ENCODE measurements at places on chromosomes 12 and 14.

DNA sequence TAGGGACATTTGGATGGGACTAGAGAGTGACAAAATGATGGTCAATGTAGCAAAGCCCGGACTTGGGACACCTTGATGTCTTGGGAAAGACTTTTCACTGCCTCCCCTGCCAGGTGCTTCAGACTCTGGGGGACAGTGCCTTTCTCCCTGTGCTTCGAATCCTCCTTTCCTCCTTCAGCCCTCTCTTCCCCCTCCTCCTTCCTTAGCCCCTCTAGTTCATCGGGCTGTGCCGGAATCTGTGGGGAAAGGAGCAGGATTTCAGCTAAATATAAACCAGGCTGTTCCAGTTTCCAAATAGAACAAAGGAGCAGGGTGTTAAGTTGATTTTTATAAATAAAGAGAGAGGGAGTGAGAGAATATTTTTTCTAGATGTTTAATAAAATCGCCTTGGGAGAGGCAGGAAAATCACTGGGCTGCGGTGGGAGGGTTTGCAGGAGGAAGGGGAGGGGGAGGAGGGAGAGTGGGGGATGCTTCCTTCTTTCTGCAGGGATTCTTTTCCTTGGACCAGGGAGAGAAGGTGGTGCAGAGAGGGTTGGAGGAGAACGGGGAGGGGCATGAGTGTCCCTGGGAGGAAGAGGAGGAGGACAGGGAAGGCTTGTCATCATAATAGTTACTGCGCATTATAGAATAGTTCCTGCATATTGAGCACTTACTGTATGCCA lies 21.3 kb upstream of the CABP1 start:
- no peak for DNase-seq

- DNase-seq: no peak
Measured at GRCh38 chr12:3197131-3197818, 120.1 kb downstream of the TSPAN9 start.

DNA sequence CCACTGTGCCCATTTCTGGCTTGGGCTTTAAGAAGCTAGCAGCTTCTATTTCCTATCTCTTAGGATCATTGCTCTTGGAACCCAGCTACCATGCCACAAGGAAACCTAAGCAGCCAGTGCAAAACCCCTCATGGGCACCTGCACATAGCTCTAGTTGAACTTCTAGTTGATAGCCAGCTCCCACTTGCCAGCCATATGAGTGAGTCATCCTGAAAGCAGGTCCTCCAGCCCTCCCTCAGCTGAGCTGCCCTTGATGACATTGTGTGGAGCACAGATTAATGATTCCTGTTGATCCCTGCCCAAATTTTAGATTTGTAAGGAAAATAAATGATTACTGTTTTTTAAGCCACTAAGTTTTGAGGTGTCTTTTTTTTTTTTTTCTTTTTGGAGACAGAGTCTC lies 234.2 kb upstream of the FBXO33 start:
- no peak for DNase-seq

- DNase-seq: no peak
Measured at GRCh38 chr12:18375131-18375530, 113.8 kb downstream of the PIK3C2G start.

DNA sequence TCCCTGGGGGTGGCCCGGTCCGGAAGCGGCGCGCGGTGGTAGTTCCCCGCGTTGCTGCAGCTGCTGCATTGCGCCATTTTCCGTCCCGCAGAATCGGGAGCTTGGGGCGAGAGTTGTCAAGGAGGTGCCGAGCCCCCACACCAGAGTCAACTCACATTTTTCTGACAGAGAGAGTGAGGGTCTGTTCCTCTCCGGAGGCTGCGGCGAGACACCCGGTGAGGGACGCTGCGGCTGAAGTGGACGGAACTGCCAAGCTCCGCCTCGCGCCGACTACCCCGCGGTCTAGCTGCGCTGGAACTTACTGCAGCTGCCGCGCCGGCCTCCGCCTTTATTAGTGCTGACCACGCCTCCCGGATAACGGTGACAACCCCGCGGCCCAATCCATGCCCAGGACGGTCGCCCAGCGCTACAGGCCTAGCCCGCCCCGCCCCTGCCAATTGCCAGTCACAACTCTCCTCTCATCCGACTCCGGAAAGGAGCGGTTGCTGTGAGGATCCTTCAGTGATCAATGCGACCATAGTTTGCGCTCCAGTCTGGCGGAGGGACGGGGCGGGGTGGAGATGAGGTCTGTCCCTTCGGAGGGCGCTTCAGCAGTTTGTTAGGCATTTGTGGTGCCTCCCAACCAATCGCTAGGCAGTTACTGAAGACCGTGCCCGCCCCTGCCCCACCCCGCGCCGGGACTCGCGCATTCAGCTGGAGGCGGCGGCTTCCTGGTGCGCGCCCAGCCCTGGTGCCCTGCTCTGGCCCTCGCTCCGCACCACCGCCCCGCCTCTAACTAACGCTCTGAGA lies at the start of gene VAMP1:
Gene VAMP1 (minus strand): TSS at position 303 of the 789 bp plus-strand sequence. CDS start 146 bp downstream, at position 157.
- DNase-seq: peak; percentile 91

- no peak for DNase-seq
Measured at GRCh38 chr14:74019408-74020137, 424 bp downstream of the BBOF1 start.

GRCh38 chr14:92950773-92951172 lies 27.8 kb downstream of the CHGA start:
- DNase-seq: no peak

DNA sequence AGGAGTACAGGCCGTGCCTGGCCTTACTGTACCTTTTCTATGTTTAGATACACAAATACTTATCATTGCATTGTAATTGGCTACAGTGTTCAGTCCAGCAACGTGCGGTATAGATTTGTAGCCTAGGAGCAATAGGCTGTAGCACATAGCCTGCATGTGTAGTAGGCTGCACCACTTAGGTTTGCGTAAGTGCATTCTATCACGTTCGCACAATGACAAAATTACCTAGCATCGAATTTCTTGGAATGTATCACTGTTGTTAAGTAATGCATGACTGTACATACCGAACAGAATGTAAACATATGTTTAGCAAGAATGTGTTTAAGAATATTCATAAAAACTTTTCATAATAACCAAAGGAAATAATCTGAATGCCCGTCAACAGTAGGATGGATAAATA lies 31.9 kb downstream of the VRTN start:
- no peak for DNase-seq

GRCh38 chr12:120358412-120359100 lies 10.4 kb downstream of the MSI1 start:
- DNase-seq: no peak

DNA sequence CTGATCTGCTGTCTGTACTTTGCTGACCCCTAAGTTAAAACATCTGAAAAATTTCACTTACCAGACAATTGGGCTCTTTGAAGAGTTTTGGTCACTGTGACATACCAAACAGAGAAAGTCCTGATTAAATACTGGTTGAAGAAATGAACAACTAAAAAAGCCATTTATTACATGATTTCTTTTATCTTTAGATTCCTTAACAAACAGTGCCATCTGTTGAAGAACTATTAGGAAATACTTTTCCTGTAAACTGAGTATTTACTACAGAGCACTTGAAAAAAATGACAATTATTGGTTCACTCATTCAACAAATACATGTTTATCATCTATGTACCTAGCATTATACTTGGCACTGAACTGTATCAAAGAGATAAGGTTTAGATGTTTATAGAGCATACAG lies 6.5 kb upstream of the WASHC4 start:
- no peak for DNase-seq

DNA sequence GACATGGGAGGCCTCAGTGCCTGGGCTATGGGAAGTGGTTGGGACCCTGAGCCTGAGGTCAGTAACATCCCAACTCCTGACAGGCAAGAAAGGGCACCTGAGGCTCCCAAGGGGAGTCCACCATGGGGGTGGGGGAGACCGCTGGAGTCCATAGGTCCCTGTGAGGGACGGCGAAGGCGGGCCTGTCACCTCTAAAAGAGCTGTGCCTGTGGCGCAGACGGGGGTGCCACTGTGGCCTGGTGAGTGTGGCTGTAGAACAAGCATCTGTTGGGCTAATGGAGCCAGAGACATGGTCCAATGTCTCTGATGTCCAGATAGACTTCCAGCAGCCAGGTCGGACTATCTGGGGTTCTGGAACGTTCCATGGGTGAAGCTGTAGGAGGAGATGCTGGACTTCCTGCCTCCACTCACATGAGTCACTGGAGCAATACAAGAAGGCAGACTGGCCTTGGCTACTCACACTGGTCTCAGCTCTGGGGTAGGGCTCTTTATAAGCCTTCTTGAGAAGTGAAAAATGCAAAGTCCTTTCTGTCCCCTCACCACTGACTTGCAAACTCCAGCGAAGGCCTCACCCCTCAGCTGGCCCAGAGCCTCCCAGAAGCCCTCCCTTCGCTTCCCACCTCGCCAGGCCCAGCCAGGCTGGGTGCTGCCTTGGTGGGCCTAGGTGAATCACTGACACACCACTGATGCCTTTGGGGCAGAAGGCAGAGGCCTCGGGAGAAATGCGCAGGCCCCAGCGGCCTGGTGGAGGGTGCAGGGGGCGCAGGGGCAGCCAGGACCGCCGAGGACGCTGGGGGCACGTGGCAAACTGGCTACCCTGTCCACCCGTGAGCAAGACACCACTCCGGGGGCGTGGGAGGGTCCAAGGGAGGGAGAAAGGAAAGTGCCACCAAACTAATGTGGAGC lies 1.1 kb upstream of the TRAF3 start:
- DNase-seq: no peak

DNA sequence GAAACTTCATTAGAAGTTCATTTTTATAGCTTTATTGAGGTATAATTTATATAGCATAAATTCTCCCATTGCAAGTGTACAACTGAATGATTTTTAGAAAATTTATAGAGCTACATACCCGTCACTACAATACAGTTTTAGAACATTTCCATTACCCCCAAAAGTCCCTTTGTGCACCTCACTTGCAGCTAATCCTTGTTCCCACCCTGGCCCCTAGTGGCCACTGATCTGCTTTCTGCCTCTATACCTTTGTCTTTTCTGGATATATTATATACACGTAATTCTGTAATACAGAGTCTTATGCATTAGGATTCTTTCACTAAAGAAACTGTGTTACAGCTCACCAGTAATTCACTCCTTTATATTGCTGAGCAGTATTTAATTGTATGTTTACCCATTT lies 145.1 kb upstream of the DIO2 start:
- no peak for DNase-seq

GRCh38 chr12:109871668-109872314 lies 8.6 kb downstream of the GLTP start:
- no peak for DNase-seq

GRCh38 chr14:104321088-104321801 lies 182.9 kb downstream of the KIF26A start:
- no peak for DNase-seq

GRCh38 chr14:88710709-88711108 lies 82.0 kb downstream of the EML5 start:
- no peak for DNase-seq

DNA sequence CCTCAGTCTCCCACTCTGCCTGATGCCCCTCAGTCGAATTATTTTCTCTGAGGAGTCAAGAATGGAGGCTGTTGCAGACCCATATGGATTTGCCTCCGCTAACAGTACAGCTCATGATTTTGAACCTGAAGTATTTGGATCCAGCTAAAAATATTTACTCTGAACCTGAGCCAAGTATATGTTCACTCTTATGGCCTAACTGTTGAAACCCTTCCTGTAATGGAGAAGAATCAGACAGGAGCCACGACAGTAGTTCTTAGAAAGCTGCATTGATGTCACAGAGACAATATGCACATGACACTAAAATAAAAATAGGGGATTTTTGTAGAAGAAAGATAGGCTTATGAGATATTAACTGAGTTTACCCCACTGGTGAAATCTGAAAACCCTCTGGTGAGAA lies 1128.3 kb upstream of the FLRT2 start:
- DNase-seq: no peak

GRCh38 chr14:100374270-100374669 lies 51.1 kb downstream of the SLC25A47 start:
- no peak for DNase-seq

Data from activated gamma-delta T cell (primary cell).